GM12892 (cell line): ENCODE measurements at places on chromosomes 4 and X.

- no peak for DNase-seq
Observed at GRCh38 chr4:174855050-174855449, 26.0 kb upstream of the GLRA3 start.

DNA sequence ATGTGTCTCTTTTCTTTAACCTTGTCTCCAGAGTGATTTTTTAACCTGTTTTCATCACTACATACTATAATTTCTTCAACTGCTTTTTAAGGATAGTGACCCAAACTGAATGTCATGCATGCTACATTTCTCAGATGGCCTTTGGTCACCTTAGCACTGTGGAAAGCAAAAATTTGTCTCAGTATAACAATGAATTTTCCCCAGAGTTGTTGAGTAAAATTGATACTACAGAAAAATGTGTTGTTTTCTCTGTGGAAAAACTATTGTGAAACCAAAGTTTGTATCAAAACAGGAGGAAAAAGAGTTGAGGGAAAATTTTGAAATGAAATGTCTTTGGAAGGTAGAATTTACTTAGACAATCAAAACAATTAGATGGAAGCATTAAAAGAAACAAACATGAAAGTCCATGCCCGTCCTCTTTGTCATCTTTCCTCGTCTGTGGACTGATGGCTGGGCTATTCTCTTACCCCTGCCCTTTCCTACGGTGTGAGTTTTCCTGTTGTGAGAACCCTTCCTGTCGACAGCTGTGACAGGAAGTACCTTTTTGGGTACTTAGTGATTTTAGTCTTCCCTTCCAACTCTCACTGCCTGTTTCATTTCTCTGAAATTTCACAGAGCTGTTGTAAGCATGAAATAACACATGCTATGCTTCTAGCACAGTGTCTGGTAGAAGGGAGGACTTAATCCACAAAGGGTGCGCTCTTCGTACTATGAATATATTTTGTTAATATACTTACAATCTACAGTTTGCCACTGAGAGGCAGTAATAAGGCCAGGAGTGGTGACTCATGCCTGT is 50.8 kb downstream of the LRP2BP start:
- no peak for DNase-seq

DNA sequence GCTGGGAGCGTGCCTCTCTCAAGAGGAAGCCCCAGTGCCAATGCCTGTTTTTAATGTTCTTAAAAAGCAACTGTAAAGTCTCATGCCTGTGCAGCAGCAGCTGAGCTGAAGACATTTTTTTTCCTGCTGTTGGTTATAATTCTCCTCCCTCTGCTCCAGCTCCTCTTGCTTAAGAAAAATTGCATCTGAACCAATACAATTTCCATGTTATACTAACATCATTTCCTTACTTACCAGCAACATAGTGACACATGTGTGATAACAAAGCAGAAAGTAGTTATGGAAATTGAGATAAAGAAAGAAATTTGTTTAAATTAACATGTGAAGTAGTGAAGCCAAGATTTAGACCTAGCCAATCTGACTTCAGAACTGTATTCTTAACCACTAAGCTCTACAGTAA is 101.4 kb downstream of the TBC1D19 start:
- no peak for DNase-seq

- no peak for DNase-seq
Observed at GRCh38 chr4:15130441-15130840, 128.2 kb downstream of the CPEB2 start.

DNA sequence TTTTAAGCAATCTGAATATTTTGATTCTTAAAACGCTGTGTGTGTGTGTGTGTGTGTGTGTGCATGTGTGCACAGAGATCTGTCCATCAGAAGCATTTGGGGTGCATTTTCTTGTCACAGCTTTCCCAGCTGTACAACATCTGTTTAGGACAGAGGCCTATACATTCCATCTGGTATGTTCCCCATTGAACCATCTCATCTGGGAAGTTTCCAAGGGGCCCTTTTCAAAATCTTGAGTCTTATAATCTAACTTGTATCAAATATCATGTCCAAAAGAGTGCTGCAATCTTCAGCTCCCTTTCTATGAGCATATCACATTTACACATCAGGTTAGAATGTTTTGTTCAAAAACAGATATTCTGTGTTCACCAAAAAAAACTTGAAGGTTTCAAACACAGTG is 16.5 kb upstream of the MID1 start:
- no peak for DNase-seq

DNA sequence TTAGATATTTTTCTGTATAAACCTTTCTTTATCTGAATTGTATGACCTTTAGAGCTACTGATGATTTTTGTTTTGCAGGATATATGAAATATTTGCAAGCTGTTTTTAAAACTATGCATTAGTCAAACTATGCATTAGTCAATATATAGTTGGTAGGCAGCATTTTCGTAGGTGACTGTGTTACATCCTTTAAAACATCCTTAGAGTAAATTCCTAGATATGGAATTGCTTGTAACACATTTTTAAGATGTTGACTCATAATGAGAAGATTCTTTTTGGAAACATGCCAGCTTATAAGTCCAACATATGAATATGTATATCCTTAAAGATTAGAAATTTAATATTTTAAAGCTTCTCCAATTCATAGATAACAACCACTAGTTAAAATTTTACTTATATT is 1768.5 kb downstream of the PCDH7 start:
- DNase-seq: no peak

DNA sequence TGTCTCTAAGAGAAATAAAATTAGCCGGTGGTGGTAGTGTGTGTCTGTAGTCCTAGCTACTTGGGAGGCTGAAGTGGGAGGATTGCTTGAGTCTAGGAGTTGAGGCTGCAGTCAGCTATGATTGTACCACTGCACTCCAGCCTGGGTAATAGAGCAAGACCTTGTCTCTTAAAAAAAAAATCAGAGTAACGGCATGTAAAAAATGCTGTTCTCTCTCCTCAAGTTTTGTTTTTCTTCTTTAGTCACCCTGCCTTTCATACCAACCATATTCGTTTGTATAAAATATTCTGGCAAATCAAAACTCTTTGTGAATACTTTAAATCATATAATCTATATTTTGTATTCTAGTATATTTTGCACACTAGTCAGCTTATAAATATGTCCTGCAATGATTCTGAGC is 44.8 kb upstream of the NUDT6 start:
- DNase-seq: no peak

DNA sequence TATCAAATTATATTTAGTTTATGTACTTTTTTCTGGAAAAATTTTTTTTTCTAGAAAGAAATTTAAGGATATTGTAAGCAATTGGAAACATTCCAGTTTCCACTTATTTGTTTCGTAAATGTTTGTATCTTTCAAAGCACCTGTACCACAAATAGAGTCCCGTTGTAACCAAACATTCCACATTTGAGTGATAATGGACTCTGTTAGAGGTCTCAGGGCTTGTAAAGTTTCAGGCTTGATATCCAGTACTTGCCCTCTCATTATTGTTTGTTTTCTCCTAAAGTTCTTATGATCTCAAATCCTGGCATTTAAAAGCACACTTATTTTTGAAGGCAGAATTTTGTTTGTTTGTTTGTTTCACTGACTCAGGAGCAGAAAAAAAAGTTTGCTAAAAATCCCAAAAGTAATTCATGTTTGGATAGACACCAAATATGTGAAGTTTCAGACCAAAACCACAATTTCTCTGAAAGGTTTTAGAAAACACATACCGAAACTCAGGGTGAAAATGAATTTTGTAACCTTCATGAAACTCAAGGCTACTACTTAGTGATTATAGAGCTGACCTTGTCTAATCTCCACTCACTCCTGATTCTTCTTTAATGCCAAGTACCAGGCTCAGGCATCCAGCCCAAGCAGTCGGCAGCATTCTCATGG is 5.7 kb upstream of the TMEM192 start:
- no peak for DNase-seq

DNA sequence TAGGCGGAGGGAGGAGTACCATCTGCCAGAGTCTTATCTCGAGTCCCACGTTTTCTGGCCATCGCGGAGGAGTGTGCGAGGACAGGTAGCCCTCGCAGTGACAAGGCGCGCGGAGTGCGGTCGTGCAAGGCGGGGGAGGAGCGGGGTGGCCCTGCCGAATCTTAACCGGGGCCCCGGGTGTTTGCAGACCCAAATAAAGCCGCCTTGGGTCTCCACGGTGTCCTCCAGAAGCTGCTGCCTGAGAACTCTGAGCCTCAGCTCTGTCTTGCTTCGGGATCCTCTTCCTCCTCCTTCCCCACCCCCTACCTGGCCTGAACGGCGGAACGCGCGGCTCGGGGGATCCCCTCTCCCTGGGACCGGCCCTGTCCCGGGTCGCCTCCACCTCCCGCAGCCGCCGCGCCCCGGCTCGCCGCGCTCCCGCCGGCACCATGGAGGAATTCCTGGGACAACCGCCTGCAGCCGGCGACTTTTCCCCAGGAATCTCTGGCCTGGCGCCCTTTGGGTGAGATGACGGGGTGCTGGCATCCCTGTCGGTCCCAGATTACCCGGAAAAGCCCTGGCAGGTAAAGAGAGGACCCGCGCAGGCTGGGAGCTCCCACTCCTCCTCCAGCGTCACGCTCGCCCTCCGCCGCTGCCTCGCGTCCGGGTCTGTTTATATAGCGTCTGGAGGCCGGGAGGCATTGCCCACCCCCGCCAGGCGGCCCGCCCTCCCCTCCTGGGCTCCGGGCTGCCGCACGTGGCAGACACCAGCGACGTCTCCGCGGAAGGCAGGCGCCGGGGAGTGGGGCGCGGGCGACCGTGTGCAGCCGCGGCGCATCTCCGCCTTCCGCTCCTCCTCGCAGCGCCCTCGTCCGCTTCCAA is at the start of gene GALNTL6:
Gene GALNTL6, plus strand, starts transcription at position 740 of the 861 bp plus-strand sequence.
- DNase-seq: no peak

DNA sequence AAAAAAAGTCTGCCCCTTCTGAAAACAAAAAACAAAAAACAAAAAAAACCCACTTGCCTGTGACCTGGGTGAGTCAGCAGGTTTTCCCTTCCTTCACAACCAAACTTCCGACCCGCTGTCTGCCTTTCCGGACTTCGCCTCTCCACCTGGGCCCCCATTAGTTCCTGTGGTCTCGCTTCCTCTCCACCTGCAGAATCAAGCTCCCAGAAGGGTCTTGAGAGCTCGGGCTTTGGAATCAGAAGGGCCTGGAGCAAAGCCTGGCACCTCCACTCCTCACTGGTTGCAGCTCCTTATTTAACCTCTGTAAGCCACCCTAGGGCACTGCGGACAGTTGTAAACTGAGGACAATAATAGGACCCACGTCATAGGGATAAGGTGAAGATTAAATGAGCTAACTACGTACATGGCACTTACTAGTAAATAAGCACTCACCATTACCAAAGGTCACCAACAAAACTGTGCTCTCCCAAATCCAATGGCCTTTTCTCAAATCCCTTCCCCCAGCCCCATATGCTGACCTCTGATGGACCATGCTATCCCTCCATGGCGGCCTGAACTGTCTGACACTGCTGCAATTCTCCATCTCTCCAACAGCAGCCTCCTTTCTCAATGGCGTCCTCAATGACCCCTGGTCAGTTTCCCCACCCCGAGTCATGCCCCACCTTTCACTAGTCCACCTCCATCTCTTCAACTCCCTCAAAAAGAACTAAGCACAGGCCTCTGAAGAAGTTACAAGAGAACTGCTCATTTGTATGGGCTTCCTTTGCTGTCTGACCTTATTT is 64.2 kb downstream of the IRF2 start:
- DNase-seq: no peak

GRCh38 chrX:103727115-103727514 is 16.4 kb downstream of the TMEM31 start:
- no peak for DNase-seq
